SK-N-SH (cell line): ENCODE measurements at places on chromosomes 16 and 17.

GRCh38 chr16:54266363-54266955 is 20.1 kb downstream of the IRX3 start:
- H3K4me1 ChIP-seq, result no peaks in the 10 kb centered on the region
- DNase-seq, result no peak
- no peaks in the 10 kb centered on the region for H3K27me3 ChIP-seq
- no peak overlapping the region for H3K4me3 ChIP-seq
- H3K36me3 ChIP-seq, result no peaks in the 10 kb centered on the region

- H3K4me3 ChIP-seq, result peak overlapping the region; percentile 33; the same call in 1 of the 2 replicates
- H3K4me1 ChIP-seq, result no peaks in the 10 kb centered on the region; the same call in 1 of the 2 replicates
- H3K27ac ChIP-seq, result no peak overlapping the region
- H3K36me3 ChIP-seq, result no peaks in the 10 kb centered on the region
- no peaks in the 10 kb centered on the region for H3K27me3 ChIP-seq
Measured at GRCh38 chr17:7982666-7983065, 19.7 kb upstream of the GUCY2D start.

DNA sequence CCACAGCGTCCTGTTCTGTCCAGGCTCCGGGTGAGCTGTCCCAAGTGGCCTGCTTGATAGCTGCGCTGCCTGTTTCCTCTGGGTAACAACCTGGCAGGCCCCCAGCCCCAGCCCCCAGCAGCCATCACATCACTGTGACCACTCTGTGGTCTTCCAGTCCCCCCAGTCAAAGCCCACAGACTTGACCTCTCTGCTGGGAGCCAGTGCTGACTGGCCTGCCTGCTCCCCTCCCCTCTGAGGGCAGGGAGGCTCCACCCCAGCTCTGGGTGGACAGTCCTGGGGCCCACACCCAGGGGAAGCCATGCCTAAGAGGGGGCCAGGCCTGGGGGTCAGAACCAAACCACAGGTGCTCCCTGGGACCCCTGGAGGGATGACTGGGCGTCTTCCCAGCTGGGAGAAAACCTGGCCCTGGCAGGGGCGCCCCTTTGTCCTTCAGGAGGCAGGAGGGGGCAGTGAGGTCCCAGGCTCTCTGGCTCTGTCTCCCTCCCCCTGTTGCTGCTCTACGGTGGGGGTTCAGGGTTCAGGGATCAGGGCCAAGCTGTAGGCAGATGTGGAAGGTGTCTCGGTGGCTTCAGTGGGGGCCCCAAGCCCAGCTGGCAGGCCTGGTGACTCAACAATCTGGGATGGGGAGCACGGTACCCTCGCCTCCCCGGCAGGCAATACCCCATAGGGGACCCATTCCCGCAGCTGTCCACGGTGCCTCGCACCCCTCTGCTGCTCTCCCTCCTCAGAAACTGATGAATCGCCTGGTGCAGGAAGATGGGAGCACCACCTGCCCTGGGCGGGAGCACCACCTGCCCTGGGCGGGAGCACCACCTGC is 1.8 kb upstream of the SLC16A3 start:
- no peaks in the 10 kb centered on the region for H3K27me3 ChIP-seq
- H3K27ac ChIP-seq, result no peak overlapping the region
- peaks cover 5% of the 10 kb centered on the region; the same call in 1 of the 2 replicates for H3K4me1 ChIP-seq
- no peak for DNase-seq
- no peaks in the 10 kb centered on the region for H3K36me3 ChIP-seq
- H3K4me3 ChIP-seq, result no peak overlapping the region

GRCh38 chr17:48066656-48067055 is 18.5 kb downstream of the NFE2L1 start:
- H3K27me3 ChIP-seq, result no peaks in the 10 kb centered on the region
- no peak for DNase-seq
- H3K27ac ChIP-seq, result no peak overlapping the region
- no peak overlapping the region for H3K4me3 ChIP-seq
- no peaks in the 10 kb centered on the region; the same call in 1 of the 2 replicates for H3K4me1 ChIP-seq
